ENCODE measurements at places on chromosomes 5 and 9. TPM values are rescaled to one million over a fixed set of nuclear protein-coding genes. Genes with fewer than 3 reads are reported as not detected.

DNA sequence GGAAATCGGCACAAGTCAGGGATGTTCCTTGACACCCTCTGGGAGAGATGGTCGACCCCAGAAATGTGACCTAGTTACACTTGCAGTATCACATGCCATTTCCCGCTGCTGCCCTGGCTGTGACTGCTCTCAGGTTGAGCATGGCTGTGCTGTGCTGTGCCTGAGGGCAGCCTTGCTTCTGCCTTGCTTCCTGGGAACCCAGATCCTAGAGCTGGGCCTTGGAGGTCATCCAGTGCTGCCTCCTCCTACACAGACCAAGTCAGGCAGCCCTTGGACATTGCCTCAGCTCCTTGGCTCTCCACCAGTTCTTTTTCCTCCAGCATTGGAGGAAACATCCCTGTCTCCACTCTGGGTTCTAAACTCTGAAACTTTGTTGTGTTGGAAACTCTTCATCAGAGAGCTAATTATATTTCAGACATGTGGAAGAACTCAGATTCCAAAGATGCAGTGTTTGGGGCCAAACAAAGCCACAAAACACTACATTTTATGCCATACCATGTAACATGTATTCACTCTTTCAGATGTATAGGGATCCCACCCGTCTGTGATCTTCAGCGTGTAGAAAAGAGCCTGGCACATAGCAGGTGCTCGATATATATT, 6.1 kb downstream of the MAMDC2 start:
- no peak for DNase-seq

- DNase-seq = no peak
These were observed 9.5 kb downstream of the SH3PXD2B start for GRCh38 chr5:172444626-172445365.

- no peak for DNase-seq
These were observed 254.2 kb upstream of the SLC24A2 start for GRCh38 chr9:20043035-20043434.

DNA sequence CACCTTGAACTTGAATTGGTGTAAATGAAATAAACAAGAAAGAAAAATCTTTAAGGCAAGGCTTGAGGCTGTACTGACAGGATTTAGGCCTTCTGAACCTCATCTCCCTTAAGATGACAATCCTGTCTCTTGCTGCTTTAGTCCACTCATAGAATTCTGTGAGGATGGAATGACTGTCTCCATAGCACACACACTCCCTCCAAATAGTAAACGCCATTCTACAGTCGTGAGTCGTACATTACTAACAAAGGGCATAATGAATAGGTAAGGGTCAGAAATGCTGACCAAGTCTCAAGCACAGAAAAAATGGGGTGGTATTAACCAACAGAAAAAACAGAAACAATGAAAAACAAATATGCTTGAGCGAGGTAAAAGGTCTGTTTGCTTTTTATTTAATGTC, 71.8 kb upstream of the SIMC1 start:
- DNase-seq = no peak

- DNase-seq = no peak
These were observed 65.8 kb upstream of the CDK5RAP2 start for GRCh38 chr9:120645760-120646159.

DNA sequence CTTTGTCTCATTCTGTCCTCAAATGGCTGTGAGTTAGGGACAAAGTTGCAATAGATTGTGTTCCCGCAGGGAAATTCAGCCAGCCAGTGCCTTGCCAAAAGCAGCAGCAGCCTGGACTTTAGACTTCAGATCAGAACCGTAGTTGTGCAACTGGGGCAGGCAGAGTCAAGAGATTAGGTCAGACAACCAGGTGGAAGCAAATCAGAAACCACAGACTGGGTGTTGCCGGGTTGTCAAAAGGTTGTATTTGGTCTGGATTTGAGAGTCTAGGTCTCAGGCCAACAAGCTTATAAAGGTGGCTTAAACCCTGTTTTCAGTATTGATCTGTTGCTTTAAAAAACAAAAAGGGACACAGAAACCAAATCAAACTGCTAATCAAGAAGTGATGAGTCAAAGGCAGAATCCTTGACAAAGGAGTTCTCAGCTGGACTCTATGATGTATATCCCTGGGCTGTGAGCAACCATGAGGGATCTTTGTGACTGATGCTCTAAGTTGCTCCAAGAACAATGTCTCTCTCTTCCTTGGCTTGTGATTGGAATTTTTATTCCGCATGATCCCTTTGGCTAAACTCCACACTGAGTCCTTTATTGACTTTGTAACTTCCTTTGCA, 20.9 kb downstream of the RFK start:
- DNase-seq = peak; percentile 39

The UBE2QL1 gene
- polyA plus RNA-seq = 0.21 TPM

DNA sequence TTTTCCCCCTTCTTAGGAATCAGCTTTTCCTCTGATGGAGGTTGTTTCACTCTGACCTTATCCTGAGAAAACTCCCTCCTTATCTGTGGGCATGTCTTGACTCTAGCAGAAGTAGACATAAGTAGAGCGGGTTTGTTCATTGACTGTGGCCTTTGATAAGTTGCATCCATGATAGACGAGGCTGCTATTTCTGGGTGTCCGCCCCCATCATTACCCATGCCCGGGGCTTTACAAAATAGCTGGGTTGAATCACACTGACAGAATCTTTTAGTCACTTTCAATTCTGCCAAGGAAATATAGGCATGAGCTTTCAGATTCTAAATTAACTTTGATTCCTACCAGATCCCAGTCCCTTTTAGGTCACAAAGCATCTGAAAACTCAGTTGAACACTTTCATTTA, 223.8 kb downstream of the SEC61B start:
- DNase-seq = no peak

DNA sequence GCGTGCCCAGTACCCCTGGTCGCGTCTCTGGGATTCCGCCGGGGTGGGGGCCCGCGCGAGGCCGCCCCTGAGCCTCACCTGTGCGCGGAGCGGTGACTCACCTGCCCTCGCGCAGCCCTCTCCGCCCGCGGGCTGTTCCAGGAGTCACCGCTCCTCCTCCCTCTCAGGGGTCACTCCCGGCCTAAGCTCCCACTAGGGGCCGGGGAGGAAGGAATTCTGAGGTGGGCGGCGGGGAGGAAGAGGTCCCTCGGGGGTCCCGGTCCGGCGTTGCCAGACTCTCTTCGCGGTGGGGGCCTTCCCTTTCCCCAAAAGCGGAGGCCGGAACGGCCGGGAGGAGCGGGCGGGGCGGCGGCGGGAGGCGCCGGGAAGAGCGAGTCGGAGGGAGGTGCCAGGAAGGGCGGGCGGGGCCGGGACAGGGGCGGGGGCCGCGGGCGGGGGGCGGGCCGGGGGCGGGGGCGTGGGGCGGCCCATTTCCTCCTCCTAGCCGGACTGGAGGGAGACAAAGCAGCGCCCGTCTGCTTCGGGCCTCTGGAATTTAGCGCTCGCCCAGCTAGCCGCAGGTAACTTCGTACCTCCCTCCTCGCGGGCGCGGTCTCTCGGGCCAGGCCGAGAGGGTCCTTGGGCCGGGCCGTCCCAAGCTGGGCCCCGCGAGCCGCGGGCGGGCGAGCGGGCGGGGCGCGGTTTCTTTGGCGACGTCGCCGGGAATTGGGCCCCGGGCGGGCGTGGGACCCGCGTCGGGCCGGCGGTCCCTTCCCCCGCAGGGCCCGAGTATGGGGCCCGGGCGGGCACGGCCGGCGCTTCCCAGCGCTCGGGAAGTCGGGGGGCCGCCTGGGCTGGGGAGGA, at the start of gene CTNNA1:
Gene CTNNA1 (plus strand): TSS at position 475 of the 843 bp plus-strand sequence. CDS start 28,500 bp downstream, outside the sequence.
- peak; percentile 76 for DNase-seq

DNA sequence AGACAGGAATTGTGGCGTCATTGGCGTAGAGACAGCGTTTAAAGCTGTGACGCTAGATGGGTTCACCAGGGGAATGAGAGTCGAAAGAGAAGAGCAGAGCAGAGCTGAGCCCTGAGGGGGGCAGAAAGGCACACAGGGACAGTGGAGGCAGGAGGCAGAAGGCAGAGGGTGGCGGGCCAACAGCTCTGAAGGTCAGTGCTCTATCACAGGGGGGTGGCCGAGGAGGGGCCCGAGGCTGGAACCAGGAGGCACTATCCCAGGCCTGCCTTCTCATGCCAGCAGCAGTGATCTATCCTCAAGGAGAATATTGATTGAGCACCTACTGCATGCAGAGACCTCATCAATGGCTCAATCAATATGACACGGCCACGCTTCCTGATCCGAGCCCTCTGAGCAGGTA, 132.4 kb downstream of the KCNIP1 start:
- DNase-seq = no peak

DNA sequence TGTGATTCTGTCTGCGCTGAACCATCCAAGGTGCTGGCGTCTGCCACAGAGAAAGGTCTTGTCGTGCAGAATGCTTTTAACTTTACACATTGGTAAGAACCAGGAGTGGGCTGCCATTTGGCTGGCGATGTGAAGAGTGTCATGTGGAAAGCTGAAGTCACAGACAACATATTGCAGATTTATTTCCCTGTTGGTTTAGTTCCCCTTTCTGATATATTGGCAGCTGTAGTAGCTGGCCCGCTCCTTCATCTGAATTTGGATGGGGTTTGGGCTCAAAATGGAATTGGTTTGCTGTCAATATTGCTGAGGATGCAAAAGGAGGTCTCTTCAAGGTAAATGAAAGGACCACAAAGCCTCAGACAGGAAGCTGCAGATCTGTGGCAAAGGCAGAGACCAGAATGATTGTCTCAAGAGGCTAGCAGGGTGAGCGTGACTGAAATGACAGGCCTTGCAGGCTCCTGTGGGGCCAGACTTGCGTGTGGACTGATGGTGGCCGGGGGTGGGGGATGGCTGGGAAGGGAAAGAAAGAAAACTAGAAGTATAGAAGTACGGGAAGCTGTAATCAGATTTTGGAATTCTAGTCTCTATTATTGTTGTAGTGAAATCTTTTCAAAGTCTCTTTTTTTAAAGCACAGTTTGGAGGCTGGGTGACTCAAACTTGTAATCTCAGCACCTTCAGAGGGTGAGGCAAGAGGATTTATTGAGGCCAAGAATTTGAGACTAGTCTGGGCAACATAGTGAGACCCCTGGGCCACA, 25.1 kb upstream of the CD180 start:
- no peak for DNase-seq

The PPP1R26 gene
- 32.3 TPM for polyA plus RNA-seq

The PLAA gene
- polyA plus RNA-seq = 24.2 TPM

The GNE gene
- 21.0 TPM for polyA plus RNA-seq

DNA sequence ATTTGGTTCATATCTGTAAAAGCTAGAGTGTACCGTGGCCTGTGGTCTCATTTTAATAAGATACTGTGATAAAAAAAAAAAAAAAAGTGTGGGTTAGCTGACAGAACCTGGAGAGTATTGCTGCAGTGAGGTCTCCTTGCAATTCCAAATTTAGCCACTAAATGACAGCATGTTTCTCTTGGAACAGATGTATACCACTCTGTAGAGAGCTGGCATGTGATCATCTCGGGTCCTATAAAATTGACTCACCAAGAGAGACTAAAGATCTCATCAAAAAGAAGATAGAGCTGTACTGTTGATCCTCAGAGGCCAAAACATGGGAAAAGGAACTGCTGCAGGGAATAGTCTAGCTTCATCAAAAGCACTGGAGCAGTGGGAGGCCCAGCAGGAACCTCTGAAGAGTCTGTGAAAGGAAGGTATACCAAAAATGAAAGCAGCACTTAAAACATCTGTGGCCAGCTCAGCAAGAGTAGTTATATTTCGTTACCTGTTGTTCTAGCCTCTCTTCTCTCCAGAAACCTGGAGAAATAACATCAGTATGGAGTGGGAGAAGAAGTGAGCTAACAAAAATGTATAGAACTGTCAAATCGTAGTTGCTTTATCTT, 826.8 kb downstream of the EFNA5 start:
- no peak for DNase-seq

All from right lung (tissue), 10 donors.